Activated naive CD4-positive, alpha-beta T cell treated with anti-CD3 and anti-CD28 coated beads, Interleukin-2, amount 50 U/mL, for 16 hours (primary cell): ENCODE measurements at places on chromosomes 7 and 10.

DNA sequence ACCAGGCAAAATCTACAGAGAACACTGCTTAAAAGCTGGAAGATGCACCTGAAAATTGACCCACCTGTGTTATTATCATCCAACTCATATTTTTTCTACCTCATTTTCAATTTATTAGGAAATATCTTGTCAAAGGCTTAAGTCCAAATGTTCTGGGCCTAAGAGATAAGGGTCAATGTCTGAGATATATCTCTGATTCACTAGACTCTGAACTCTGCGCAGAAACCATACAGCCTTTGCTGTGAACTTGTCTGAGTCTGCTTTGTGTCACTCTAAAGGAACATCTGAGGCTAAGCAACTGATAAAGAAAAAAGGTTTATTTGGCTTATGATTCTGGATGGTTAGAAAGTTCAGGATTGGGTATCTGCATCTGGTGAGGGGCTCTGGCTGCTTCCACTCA is 3.7 kb downstream of the PON1 start:
- DNase-seq: no peak

DNA sequence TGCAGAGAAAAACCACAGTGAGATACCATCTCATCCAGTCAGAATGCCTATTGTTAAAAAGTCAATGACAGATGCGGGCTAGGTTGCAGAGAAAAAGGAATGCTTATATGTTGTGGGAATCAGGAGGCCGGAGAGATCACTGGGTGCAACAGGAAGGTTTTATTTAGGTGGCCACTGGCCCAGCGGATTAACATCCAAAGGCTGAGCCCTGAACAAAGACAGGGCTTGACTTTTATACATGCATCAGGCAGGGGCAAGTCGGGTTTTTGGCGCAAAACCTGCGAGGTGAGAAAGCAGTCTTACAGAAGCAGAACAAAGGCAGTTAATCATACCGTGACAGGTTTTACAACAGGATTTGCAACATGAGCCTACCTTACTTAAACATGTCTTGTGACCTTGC is 620 bp downstream of the ZNF117 start:
- DNase-seq: no peak

DNA sequence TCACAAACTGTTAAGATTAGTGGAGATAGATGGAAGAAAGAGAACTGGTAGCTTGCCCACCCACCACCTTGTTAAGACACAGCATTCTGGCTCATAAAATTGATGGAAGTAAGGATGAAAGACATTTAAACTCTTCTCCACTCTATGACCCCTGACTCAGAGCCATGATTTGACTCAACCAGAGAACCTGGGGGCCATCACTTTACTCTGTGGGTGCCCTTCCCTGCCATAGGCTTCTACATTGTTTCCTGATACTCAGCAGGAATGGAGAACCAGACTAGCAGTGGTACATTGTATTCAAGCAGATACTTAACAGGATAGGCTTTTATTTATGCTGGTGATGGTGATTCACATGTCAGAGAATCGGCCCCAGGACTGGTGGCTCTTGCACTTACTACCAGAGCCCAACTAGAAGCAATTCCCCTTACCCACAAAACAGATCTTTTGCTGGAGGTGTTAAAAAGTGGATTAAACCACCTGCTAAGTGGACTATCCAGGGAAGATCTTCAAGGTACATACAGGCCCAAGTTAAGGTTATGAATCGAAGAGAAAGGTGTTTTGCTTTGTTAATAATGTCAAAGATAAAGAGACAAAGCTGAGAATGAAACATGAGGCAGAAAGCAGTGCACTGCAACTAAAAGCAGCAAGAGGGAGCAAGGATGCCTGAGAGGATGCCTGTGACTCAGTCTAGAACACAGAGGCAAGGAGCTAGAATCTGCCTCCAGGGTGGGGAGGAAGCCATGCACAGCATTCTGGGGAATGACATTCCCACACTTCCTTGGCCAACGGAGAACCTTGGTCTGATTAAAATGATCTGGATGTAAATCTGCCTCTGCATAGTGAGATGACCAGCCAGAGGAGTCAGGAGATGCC is 36.0 kb upstream of the GLI3 start:
- DNase-seq: no peak

DNA sequence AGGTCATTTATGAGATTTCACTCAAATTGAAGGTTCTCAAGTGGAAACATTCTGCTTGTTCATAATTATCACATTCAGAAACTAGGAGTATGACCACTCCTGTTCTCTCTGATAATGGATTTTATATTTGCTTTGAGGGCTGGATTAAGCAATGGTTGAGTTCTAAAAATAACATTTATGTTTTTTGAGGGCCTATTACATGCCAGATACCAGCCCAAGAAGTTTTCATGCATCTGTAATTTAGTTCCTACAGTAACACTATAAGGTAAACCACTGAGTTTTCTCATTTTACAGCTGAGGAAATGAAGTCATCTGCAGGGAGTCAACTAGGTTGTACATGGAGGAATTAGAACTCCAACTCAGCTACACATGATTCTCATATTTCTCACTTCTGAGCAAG is 25.5 kb upstream of the NKX2-3 start:
- DNase-seq: no peak

- no peak for DNase-seq
These were observed 407.5 kb upstream of the PRKCQ start for GRCh38 chr10:6987536-6987945.

- no peak for DNase-seq
These were observed 2.1 kb upstream of the TOMM7 start for GRCh38 chr7:22824760-22825159.

DNA sequence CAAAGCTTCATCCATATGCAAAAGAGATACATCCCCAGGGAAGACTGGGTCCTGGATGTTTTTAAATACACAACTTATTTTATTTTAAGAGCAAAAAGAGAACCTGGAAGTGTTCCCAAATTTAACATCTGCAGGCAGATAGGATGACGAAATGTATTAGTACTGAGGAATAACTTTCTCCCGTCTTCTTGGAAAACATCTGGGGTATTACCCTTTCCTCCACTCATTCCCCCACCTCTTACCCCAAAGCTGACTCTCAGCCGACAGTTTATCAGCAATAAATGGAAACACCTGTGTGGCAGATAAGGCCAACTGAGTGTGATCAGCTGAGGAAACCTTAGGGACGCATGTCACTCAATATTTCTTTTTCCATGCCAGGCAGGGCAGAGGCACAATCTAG is 435.6 kb upstream of the NPVF start:
- DNase-seq: no peak

GRCh38 chr10:103640436-103641181 is 147.1 kb downstream of the NEURL1 start:
- DNase-seq: no peak

GRCh38 chr10:107085665-107086525 is 78.6 kb downstream of the SORCS1 start:
- DNase-seq: no peak

DNA sequence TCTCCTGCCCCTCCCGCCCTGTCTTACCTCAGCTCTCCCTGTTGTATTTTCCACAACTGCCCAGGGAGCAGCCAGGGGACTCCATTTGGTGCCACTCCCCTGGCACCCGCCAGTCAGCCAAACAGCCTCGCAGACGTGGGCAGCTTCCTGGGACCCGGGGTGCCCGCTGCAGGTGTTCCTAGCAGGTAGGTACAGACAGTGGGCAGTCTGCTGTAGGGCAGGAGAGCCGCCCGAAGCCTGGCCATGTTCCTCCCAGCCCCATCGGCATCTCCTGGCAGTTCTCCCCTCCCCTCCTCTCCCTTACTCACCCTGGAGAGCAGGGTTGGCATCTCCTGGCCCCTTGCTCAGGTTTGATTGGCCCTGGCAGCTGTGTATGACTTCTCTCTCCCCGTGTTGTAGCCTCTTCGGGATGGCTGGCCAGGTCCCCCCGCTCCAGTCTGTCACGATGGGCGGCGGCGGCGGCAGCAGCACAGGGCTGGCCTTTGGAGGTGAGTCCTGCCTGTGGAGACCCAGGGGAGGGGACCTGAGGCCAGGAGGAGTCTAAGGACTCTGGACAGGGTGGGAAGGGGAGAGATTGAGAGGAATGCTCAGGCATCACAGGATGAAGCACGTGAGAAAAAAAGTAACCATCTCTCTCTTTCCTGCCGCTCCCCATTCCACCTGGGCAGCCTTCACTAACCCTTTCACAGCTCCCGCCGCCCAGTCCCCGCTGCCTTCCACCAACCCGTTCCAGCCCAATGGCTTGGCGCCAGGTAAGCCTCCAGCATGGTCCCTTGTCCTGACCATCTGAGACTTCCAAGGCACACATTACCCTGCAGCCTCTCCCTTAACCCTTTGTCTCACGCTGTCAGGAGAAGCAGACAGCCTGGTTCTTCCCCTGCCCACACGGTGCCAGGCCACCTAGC is 11.3 kb downstream of the SAP25 start:
- DNase-seq: no peak
